ENCODE measurements at places on chromosomes 5 and 9. TPM values are rescaled to one million over a fixed set of nuclear protein-coding genes. Genes with fewer than 3 reads are reported as not detected.

Gene MARCHF11
- not detected for total RNA-seq

Gene HSD17B3
- not detected for total RNA-seq

Gene MYMK
- total RNA-seq, result not detected

Gene PRRX2
- 0.20 TPM for total RNA-seq

Gene SELENOP
- 28.6 TPM for total RNA-seq

Gene ENTREP1
- total RNA-seq, result 3.3 TPM

Gene MAMDC2
- total RNA-seq, result 4.9 TPM

Gene FCN1
- total RNA-seq, result not detected

Gene PTPRD
- 2.1 TPM for total RNA-seq

Gene PCDHGA7
- 0.80 TPM for total RNA-seq
